OCI-LY7 (cell line): ENCODE measurements at places on chromosomes 1 and 21. TPM values are rescaled to one million over a fixed set of nuclear protein-coding genes. Genes with fewer than 3 reads are reported as not detected.

GRCh38 chr1:35278886-35279554 lies 10.5 kb downstream of the ZMYM4 start:
- DNase-seq: no peak

DNA sequence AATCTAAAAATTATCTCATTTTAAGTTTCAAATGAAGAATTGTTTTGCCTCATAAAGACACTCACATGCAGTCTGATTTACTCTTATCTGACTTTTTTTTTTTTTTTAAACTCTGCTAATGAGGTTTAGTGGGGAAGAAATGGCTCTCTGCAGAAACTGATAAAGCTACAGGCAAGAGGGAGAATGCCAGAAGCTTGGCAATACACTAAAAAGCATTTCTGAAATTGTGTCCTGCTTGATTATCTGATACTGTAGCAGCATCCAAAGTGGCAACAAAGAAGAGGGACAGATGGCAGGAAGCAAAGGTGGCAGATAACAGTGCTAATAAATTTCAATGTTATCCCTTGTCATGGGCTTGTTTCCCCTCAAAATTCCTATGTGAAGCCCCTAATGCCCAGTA lies 1744.9 kb downstream of the NCAM2 start:
- DNase-seq: no peak

Gene MSH4
- 0.65 and 0.80 TPM in 2 replicates for total RNA-seq

Gene MX2
- total RNA-seq: 3.5 and 4.5 TPM in 2 replicates

Gene TARDBP
- total RNA-seq: 277 and 278 TPM in 2 replicates

DNA sequence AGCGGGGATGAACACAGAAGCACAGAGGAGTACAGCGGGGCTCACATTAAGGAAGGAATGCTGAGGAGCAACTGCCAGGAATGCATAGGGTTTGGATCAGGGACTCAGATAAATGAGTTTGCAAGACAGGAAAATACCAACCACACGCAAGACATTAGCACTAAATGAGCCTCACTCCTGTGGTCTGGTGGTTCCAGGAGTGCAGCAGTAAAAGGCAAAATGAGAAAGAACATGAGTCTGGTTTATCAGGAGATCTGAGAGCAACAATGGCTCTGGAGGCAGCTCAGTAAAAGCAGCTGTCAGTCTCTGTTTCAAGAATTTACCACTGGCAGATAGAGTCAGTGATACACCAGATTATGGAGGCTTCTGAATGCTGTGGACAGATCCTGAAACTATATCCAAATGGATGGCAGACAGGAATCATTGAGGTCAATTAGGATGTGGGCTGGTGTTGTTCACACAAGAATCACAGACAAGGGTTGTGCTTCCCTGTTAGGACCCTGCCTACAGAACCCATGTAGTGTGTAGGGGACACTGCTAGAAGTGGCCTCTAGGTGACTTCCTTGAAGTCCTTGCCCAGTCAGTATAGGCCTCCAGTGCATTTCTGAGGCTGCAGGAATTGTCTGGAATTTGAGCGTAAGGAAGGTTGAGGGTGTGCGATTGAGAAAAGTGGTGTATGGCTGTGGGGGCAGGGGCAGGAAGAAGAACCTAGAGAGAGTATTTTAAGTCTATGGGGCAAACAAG lies 50.3 kb downstream of the CASQ2 start:
- no peak for DNase-seq

GRCh38 chr1:205492201-205492667 lies 12.2 kb upstream of the CDK18 start:
- DNase-seq: no peak

DNA sequence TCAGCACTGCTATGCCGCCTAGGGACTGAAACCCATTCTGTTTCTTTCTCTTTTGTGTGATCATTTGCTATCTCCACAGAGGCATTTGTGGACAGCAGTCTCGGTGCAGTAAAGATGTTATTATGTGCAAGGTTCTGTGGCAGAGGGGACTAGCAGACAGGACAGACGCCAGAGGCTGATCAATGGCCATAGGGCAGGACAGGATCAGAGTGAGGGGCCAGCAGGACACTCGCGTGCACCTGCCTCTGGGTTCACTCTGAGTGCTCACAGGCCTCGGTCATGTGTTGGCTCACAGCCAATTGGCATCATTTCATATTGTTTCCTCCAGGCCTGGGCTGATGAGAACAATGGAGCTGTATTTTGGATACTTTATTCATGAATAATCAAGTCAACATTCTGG lies 212.6 kb downstream of the TGFB2 start:
- no peak for DNase-seq

Gene OR6N1
- not detected in 2 replicates for total RNA-seq

Gene PTPRU
- 3.3 and 4.6 TPM in 2 replicates for total RNA-seq

Gene C1orf141
- total RNA-seq: not detected in 2 replicates

GRCh38 chr1:7460807-7461206 lies 310.3 kb upstream of the VAMP3 start:
- DNase-seq: no peak

Gene CFAP74
- total RNA-seq: not detected in 2 replicates

Gene SPRR4
- total RNA-seq: not detected in 2 replicates

DNA sequence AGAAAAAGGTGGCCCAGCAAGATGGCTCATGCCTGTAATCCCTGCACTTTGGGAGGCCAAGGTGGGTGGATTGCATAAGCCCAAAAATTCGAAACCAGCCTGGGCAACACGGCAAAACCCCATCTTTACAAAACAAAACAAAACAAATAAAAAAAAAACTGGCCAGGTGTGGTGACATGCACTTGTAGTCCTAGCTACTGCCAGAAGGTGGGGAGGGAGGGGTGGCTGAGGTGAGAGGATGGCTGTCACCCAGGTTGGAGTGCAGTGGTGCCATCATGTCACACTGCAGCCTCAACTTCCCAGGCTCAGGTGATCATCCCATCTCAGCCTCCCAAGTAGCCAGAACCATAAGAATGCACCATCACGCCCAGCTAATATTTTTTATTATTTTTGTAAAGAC lies 22.8 kb downstream of the RERE start:
- DNase-seq: no peak

DNA sequence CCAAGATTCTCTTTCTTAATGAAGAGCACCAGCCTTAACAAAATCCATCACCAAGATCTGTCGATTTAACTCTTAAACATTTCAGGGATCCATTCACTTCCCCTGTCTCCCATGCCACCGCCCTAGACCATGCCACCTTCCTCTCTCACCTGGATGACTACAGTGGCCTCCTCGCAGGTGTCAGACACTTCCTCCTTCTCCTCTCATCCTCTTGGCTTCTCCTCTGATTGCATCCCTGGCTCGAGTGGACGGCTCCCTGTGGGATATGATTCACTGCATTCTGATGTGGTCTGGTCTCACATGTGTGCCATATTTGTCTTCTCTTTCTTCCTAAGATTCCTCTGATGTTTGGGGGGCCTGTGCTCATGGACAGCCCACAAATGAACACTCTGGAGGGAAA lies 66.4 kb upstream of the KLHDC7A start:
- DNase-seq: no peak

- no peak for DNase-seq
Measured at GRCh38 chr1:175493321-175494010, 249.9 kb downstream of the TNR start.

Gene WNT3A
- not detected in 2 replicates for total RNA-seq

GRCh38 chr1:48249868-48250267 lies 27.4 kb downstream of the SLC5A9 start:
- DNase-seq: no peak

- DNase-seq: no peak
Measured at GRCh38 chr1:206705191-206705590, 20.5 kb downstream of the MAPKAPK2 start.

- no peak for DNase-seq
Measured at GRCh38 chr1:230786385-230786753, 39.2 kb downstream of the CAPN9 start.

- DNase-seq: no peak
Measured at GRCh38 chr1:155051342-155051776, 243 bp downstream of the ADAM15 start.

- no peak for DNase-seq
Measured at GRCh38 chr1:209607795-209608178, 24.3 kb downstream of the CAMK1G start.

Gene NR0B2
- not detected in 2 replicates for total RNA-seq

DNA sequence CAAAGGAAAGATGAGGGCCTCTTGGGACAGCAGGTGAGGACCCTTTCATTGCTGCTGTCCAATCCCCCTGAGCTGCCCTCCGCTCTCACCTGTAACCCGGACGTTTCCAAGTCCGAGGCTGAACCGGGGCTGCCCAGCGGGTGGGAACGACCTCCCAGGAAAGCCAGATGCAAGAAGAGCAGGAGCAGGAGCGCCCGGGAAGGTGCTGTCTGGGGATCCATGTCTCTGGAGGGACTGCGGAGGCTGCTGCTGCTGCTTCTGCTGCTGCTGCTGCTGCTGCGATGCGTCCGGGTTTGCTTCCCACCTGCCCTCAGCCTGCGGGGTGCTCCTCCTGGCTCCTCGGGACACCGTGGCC lies at the start of gene NPPB:
NPPB (minus strand) TSS at position 333 of the 355 bp plus-strand sequence; CDS start at position 221, 112 bp downstream.
- DNase-seq: no peak
